ENCODE measurements at places on chromosomes 13 and 19.

GRCh38 chr13:33485247-33485646, 199.7 kb upstream of the STARD13 start:
- DNase-seq: no peak

DNA sequence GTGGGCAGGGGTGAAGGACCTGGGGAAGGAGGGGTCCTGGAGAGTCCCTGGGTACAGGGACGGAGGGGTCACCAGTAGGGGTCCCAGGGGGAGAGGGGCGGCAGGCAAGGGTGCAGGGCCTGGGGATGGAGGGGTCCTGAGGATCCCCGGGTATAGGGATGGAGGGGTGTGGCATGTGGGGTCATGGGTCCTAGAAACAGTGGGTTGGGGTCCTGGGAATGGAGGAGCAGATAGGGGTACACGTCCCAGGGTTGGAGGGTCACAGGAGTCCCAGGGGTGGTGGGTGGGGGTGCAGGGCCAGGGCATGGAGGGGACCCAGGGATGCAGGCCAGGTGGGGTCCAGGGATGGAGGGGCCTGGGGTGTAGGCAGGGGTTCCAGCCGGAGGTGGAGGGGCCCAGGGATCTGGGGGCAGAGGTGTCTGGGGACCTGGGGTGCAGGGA, 1.4 kb downstream of the BTBD2 start:
- DNase-seq: no peak

DNA sequence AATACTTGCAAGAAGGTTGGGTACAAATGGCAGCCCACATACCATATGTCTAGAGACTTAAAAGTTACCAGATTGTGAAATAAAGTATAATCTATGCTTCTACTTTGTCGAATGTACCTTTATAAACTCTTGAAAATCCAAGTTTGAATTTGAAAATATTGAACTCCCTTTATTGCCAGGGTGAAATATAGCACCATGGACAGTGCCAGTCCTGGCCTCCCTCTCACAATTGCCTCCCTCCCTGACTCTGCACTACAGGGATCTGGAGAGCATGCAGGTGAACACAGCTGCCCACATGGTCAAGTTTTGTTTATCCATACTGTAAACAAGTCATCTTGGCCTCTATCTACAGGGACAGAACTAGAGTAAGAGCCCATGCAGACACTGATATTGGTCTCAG, 394.1 kb upstream of the SLITRK6 start:
- DNase-seq: no peak

DNA sequence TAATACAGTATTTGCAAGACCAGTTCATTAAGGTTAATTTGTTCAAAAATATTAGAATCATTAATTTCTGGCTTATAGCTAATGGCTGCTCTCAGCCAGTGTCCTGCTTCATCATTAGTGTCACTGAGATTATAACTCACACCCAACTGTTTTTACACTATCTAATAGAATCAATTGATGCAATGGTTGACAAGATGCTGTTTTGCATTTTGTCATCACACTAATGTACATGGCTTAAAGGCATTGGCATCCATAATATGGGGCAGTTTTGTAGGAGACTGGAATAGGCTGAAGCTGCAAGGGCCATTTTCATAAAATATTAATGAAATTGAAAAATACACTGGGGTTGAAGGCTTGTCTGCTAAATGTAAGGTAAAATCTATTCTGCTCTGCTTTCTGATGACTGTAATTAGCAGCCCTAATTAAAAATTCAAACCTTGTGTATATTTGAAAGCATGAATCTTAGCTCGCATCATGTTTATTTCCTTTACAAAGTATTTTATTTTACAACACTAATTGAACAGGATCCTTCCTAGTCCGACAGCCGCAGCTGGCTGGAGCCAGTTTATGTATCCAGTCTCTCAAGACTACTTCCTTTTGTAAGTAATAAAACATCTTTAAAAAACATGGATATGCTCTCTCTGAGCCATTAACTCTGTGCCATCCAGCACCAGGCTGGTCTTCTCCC, 296.7 kb downstream of the POU4F1 start:
- no peak for DNase-seq

DNA sequence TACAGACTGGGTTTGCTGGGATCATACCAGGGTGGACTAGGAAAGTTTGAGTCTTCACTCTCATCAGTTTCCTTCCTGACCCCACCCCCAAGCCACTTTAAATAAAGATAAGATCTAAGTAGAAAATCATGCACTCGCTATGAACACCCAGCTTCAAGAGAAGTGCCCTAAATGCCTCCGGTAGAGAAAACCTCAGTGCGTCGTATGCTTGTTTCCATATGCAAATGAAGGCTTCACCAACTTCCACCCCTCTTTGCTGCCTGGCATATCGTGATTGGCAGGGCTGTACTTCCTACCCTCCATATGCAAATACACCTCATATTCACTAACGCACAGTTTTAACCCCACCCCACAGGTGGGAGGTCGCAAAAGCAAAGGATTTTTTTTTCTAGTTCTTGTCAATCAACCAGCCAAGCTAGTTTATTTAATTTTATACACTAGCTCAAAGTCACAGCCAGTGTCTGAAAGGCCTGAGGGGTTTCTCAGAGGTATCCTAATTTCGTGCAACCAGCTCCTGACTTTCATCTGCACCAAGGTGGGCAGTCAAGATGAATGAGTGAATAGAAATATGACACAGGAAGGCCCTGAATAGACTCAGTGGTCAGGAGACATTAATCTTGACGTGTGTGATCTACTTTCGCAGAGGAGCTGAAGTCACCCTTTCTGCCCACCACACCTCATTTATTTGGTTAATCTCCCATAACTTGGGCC, 121.1 kb upstream of the TSHZ3 start:
- no peak for DNase-seq
